ENCODE measurements at places on chromosomes 2 and 18.

DNA sequence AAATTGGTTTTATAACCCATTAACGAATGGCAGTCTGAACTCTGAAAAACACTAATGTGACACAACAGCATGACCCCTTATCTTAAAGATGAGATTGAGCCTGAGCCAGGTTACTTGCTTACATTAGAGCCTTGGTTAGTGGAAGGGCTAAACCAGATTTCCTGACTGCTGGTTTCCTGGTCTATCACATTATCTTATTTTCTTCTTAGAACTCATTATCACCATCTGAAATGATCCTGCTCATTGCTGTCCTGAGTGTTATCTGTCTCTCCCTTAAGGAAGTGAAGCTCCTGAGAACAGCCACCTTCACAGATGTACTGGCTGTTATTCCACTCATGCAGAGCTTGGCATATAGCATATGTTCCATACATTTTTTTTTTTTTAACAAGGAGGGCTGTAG lies 9.0 kb upstream of the NRP2 start:
- DNase-seq: no peak

GRCh38 chr2:174844295-174844708 lies 80.0 kb upstream of the CHRNA1 start:
- peak; percentile 7 for DNase-seq

DNA sequence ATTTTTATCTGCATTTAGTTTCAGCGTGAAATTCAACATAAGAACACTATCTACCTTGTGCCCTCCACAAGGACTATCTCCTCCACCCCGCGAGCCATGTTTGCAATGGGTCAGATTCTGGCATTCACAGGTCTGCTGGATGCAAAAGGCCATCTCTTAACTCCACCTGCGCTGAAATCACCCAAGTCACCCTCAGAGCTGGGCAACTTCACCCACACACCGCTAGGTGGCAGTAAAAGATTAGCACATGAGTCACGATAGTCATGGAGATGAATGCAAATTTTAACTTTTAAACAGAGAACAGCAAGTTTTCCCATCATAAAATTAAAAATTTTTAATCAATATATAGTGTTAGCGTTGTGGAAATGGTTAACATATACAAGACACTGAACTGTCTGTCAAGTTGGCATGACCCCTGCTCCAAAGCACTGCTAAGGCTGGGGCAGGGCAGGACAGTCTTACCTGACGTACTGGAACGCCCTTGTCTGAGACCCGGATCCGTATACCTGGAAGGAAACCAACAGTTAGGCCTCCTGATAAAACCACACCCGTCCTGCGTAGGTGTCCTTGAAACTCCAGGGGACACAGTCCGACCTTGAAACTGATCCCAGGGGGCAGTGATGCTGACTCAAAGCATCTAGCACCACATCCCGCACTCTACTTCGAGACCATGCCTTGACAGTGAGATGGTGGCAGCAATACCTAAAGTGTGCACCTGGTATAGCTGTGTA lies 89.6 kb downstream of the UXS1 start:
- DNase-seq: peak; percentile 74

DNA sequence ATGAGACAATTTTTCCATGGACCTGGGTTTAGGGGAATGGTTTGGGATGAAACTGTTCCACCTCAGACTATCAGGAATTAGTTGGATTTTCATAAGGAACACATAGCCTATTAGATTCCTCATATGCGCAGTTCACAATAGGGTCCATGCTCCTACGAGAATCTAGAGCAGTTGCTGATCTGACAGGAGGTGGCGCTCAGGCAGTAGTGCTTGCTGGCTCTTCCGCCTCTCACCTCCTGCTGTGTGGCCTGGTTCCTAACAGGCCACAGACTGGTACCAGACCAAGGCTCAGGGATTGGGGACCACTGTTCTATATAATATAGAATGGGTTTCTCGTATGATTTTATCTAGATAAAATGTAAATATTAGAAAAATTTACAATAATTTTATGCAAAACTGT lies 338.7 kb downstream of the CPS1 start:
- no peak for DNase-seq

- DNase-seq: no peak
Observed at GRCh38 chr2:229109195-229109594, 161.9 kb downstream of the PID1 start.

DNA sequence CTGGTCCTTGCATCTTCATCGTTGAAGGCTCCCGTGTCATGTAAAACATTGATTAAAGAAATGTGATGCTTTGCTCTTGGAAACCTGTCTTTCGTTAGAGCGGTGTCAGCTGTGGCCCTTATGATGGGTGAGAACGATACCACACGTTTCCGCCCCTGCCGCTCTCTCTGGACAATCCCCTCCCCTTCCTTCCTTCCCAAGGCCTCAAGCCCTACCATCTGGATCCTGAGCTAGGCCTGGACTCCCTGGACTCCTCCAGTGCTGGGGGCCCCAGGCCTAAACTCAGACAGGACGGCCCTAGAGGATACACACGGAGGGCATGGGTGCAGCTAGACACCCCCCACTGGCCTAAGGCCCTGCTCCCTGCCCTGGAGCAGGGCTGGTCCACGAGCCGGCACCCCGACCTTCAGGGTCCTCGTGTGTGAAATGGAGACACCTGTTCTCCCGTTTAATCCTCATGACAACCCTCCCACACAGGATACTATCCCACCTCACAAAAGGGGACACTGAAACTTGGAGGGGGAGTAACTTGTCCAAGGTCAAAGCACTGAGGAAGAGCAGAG lies 13.2 kb downstream of the BIN1 start:
- no peak for DNase-seq

DNA sequence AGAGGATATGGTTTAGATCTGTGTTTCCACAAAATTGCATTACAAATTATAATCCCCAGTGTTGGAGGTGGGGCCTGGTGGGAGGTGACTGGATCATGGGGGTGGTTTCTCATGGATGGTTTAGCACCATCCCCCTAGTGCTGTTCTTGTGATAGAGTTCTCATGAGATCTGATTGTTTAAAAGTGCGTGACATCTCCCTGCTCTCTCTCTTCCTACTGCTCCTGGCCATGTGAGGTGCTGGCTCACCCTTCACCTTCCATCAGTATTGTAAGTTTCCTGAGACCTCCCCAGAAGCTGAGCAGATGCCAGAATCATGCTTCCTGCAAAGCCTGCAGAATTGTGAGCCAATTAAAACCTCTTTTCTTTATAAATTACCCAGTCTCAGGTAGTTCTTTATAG lies 33.1 kb downstream of the LHCGR start:
- no peak for DNase-seq

GRCh38 chr2:128573116-128573515 lies 254.4 kb upstream of the HS6ST1 start:
- DNase-seq: no peak

GRCh38 chr18:6543330-6543908 lies 128.7 kb upstream of the L3MBTL4 start:
- DNase-seq: no peak

DNA sequence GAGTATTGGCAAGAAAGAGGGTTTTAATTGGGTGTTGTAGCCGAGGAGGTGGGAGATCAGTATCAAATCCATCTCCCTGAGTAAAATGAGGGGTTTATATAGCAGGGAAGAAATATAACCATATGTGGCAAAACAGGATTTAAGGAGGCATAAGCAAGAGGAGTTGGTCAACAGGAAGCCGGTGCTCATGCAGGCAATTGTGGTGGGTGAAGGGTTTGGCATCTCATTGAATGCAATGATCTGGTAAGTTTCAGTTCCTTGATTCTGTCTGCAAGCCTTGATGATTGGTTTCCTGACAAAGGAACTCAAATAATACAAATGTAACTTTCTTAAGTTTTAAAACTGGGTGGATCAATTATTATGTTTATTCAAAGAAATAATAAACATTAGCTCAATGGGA lies 564.4 kb upstream of the LINC00305 start:
- no peak for DNase-seq

- no peak for DNase-seq
Observed at GRCh38 chr2:165563468-165564225, 94.1 kb downstream of the CSRNP3 start.

GRCh38 chr2:64963719-64964118 lies 25.5 kb upstream of the SLC1A4 start:
- DNase-seq: no peak

DNA sequence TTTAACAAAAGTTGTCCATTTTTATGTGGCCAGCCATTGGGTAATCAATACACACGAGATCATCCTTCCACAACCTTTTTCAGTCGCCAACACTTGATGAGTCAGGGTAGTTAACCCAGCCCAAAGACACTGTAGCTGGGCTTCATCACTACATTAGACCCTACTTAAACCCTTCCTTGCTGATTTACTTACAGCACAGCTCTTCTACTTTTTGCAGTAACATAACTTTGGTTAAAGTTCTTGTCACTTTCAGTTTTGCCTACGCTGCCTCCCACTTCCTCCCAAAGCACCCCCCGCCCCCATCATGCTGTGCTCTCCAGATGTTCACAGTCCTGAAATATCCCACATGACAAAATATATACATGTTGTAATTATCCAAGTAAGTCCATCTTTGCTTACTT lies 103.6 kb downstream of the CDK15 start:
- DNase-seq: no peak

DNA sequence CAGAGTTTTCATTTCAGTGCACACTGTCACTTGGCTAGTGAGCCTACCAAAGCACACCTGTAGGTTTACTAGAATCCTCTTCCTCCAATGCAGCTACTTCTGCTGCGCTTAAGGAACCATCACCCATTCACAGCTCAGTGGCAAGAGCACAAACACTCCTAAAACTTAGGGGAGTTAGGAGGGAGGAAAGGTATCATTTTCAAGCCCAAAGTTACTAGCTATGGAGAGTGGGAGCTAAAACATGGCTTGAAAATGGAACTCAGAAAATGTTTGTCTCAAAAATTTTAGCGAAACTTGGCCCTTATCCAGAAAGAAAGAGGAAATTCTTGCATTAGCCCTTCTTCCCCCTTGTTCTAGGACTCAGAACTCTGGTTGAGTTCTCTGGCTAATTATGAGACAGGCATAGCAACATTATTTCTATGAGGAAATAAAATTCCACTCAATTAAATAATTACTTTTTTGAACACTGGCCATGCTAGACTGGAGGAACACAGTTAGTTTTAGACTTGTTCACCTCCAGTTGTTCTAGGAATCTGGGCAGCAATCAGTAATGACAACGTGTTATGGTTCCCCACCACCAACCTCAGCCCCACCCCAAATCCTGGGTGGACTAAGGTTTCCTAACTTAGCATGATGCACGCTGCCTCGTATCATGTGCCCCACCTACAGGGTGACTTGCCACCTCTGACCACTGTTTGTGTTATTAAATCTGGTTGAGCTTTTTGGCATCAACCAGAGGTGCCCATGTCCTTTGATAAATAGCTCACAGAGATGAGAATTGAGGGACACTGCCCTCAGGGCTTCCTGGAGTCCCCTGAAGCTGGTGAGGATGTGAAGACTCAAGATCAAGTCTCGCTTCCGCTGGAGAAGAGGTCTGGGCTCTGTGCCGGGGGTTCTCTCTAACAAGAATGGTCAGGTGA lies 32.8 kb downstream of the LPIN2 start:
- peak; percentile 60 for DNase-seq

GRCh38 chr18:76447258-76447890 lies 47.7 kb downstream of the ZNF516 start:
- DNase-seq: no peak

GRCh38 chr2:142675398-142675797 lies 202.1 kb upstream of the KYNU start:
- DNase-seq: no peak

DNA sequence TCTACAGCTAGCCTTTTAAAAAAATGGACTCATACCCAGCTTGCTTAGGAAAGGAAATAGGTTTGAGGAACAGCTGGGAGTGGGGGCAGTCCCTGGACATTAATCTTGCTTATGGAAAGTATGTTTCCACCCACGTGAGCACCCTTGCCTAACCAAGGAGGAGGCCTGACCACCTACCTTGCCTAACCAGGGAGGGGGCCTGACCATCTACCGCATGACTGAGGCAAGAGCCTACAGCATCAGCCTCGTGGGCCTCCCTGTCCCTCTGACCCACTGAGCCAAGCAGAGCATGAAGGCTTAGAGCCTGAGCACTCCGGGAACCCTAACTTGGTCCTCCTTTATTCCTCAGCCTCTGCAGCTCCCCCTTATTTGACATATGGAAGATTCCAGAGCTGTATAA lies 20.2 kb downstream of the PRKAG3 start:
- no peak for DNase-seq

DNA sequence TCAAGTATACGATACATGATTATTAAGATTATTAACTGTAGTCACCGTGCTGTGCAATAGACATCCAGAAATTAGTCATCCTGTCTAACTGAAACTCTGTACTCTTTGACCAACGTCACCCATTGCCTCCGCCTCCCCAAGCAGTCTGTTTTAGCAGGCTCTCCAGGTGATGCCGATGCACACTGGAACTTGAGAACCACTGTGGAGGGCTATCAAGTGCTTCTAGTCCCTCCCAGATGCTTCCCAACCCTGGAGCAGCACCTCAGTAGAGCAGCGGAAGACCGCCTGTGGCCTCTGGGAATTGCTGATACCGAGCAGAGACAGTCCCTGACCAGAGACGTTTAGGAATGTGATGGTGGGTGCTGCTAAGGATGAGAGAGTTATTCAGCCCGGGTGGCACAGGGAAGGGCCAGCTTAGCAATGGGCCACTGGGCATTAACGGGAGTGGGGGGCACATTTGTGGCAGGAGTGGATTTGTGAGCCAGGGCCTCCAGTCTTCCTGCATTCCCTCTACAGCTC lies 50.7 kb downstream of the LIPG start:
- no peak for DNase-seq

DNA sequence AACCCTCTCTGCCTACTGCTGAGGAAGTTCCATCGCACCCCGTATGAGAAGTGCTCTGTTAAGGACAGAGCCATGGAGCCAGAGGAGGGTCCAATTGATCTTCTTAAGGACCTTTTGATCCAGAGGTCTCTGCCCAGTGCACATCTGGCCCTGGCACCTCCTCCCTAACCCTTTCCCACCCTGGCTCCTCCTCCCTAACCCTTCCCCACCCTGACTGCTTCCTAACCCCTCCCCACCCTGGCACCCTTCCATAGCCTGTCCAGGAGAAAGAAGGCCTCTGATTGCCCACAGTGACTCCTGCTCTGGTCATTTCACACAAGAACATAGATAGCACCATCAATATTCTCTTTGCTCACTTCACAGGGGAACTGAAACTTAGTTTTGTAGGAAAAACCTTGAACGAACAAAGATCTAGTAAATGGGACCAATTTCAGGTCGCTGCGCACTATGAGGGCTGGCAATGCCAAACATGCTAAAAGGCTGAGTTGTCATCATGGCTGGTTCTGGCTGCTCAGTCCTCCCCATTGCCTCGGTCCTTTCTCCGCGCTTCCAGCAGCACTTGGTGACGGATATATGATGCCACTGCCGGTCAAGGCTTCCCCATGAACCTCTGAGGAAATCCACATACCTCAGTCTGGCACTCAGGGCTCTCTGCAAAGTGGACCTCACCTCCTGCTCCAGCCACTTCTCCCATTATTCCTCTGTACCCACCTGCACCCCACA lies 49.2 kb downstream of the PKDCC start:
- no peak for DNase-seq
